ENCODE measurements at places on chromosomes 12 and 14. TPM values are rescaled to one million over a fixed set of nuclear protein-coding genes. Genes with fewer than 3 reads are reported as not detected.

CCDC198 gene
- total RNA-seq, result not detected

MGAT2 gene
- 29.1 TPM for total RNA-seq

NTN4 gene
- 62.9 TPM for total RNA-seq

NEUROD4 gene
- 4.4 TPM for total RNA-seq

SERPINA10 gene
- total RNA-seq, result not detected

RFX4 gene
- 9.4 TPM for total RNA-seq

PRH2 gene
- total RNA-seq, result 2.8 TPM

SSTR1 gene
- total RNA-seq, result 10.0 TPM

BLTP3B gene
- total RNA-seq, result 109 TPM

MIP gene
- not detected for total RNA-seq

CMA1 gene
- not detected for total RNA-seq

DIO2 gene
- 24.4 TPM for total RNA-seq

PRMT5 gene
- 46.6 TPM for total RNA-seq

GPR137C gene
- total RNA-seq, result 33.2 TPM

FOXG1 gene
- total RNA-seq, result 80.4 TPM

POTEG gene
- not detected for total RNA-seq

LIMA1 gene
- 32.2 TPM for total RNA-seq

LMNTD1 gene
- not detected for total RNA-seq

CCDC196 gene
- not detected for total RNA-seq

CLEC1B gene
- not detected for total RNA-seq

Data from parietal lobe (tissue), 2 donors.